ENCODE measurements at places on chromosomes 12 and 14. TPM values are rescaled to one million over a fixed set of nuclear protein-coding genes. Genes with fewer than 3 reads are reported as not detected.

NANOG gene
- not detected for total RNA-seq

- H3K4me3 ChIP-seq, result peak overlapping the region; percentile 66
- no peak overlapping the region for H3K27ac ChIP-seq
- DNase-seq, result no peak
- no peaks in the 10 kb centered on the region for H3K4me1 ChIP-seq
- H3K36me3 ChIP-seq, result no peaks in the 10 kb centered on the region
These were observed 30.5 kb upstream of the MON2 start for GRCh38 chr12:62436164-62436503.

VPS33A gene
- 17.4 TPM for total RNA-seq

- DNase-seq, result no peak
- H3K4me3 ChIP-seq, result no peak overlapping the region
- no peaks in the 10 kb centered on the region for H3K27me3 ChIP-seq
- H3K4me1 ChIP-seq, result no peaks in the 10 kb centered on the region
- H3K36me3 ChIP-seq, result peaks cover 16% of the 10 kb centered on the region
- H3K27ac ChIP-seq, result no peak overlapping the region
These were observed 48.3 kb downstream of the SFSWAP start for GRCh38 chr12:131759176-131759575.

DNA sequence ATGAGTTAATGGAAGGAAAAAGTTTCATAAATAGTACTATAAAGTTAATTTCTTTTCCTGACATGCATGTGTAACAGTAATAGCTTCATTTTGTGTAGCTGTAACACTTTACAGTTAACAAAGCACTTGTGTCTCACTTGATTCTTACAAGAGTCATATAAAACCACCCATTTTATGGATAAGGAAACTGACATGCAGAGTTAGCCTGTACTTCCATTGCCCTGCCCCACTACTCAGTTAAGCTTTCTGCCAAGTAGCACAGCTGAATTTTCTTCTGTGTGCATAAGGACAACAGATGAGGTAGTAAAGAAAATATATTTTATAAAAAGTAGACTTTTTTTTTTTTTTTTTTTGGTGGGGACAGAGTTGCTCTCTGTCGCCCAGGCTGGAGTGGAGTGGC lies 32.2 kb downstream of the ANO6 start:
- no peaks in the 10 kb centered on the region for H3K36me3 ChIP-seq
- no peak for DNase-seq
- H3K4me1 ChIP-seq, result no peaks in the 10 kb centered on the region
- H3K27me3 ChIP-seq, result no peaks in the 10 kb centered on the region
- no peak overlapping the region for H3K27ac ChIP-seq

FSCB gene
- total RNA-seq, result 1.6 TPM

GRCh38 chr12:33654313-33654712 lies 214.7 kb upstream of the SYT10 start:
- H3K27me3 ChIP-seq, result no peaks in the 10 kb centered on the region
- H3K27ac ChIP-seq, result no peak overlapping the region
- no peaks in the 10 kb centered on the region for H3K36me3 ChIP-seq

DNA sequence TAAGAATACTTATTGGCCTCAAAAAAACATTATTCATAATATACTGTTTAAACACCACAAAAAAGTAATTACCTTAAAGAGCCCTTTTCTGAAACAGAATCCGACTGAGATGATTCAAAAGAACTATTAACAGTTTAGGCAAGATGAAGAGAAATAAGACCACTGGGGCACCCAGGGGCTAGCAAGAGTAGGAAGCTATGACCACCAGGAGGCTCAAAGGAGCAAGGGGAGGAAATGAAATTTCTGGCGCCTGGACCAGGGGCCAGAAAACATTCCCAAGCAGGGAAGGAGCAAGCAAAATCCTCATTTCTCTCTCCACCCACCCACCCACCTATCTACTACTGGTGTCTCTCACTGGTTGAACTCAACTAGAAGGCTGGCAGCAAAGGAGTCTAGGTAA lies 6.3 kb upstream of the DCAF4 start:
- no peaks in the 10 kb centered on the region for H3K27me3 ChIP-seq
- no peak overlapping the region for H3K27ac ChIP-seq
- no peak for DNase-seq
- H3K4me3 ChIP-seq, result no peak overlapping the region

DNA sequence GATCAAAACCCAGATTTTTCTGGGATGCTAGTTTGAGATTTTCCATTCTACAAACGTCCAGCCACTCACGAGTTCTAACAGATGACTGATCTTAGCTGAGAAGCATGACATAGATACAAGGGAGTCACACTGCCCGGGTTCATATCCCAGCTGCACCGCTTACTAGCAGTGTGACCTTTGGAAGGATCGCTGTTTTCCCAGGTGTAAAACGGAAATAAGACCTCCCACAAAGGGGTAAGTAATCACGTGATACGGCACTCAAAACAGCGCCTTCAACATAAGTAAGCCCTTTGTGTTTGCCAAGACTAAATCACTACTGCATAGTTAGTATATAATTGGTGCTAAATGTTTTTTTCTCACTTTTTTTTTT lies 624 bp upstream of the PWP1 start:
- H3K27me3 ChIP-seq, result no peaks in the 10 kb centered on the region
- peak overlapping the region; percentile 92 for H3K4me3 ChIP-seq
- H3K4me1 ChIP-seq, result no peaks in the 10 kb centered on the region
- no peak for DNase-seq
- H3K36me3 ChIP-seq, result no peaks in the 10 kb centered on the region

DNA sequence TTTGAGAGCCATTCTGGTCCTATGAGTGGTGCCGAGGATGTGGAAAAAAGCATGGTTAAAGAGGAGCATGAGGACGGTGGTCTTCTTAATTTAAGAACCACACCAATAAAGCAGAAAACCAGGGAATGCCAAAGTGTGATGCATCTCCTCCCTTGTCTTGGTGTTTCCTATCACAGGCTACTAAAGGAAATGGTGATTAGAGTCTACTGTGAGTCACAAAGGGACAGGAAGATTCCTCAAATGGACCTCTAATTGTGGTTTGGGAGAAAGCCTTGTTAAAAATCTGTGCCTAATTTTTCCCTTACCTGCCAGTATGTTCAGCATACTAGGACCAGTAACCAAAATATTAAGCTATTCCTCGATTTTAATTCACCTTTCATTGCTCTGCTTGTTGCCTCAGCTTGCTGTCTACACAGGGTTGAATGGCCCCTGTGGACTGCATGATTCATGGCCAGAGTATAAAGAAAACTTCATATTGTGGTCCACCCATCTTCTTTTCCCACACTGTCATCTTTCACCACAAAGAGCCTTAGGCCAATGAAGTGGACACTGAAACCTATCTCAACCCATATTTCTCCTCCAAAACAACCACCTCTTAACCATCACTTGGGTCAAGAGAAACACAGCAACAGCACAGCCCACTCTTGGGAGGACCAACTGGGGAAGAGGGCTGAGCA lies 38.8 kb downstream of the DIO2 start:
- H3K36me3 ChIP-seq, result no peaks in the 10 kb centered on the region
- H3K27ac ChIP-seq, result no peak overlapping the region
- H3K4me1 ChIP-seq, result no peaks in the 10 kb centered on the region
- no peaks in the 10 kb centered on the region for H3K27me3 ChIP-seq
- no peak for DNase-seq

TMTC3 gene
- 14.7 TPM for total RNA-seq

COCH gene
- total RNA-seq, result 0.66 TPM

GRCh38 chr14:105894978-105895881 lies 368.8 kb downstream of the TMEM121 start:
- H3K27ac ChIP-seq, result no peak overlapping the region
- H3K27me3 ChIP-seq, result no peaks in the 10 kb centered on the region
- no peak overlapping the region for H3K4me3 ChIP-seq
- no peaks in the 10 kb centered on the region for H3K36me3 ChIP-seq

- no peaks in the 10 kb centered on the region for H3K27me3 ChIP-seq
- no peaks in the 10 kb centered on the region for H3K4me1 ChIP-seq
- H3K36me3 ChIP-seq, result no peaks in the 10 kb centered on the region
- H3K27ac ChIP-seq, result no peak overlapping the region
These were observed 1051.0 kb upstream of the FOXG1 start for GRCh38 chr14:27715561-27715960.

- H3K4me3 ChIP-seq, result no peak overlapping the region
- H3K27me3 ChIP-seq, result no peaks in the 10 kb centered on the region
- H3K4me1 ChIP-seq, result peaks cover 3% of the 10 kb centered on the region
- H3K27ac ChIP-seq, result no peak overlapping the region
- DNase-seq, result no peak
These were observed 3.8 kb upstream of the SIVA1 start for GRCh38 chr14:104749111-104749649.

KRT76 gene
- total RNA-seq, result not detected

GRCh38 chr12:3827301-3828000 lies 45.7 kb downstream of the PARP11 start:
- no peaks in the 10 kb centered on the region for H3K4me1 ChIP-seq
- no peak for DNase-seq
- no peak overlapping the region for H3K27ac ChIP-seq
- no peaks in the 10 kb centered on the region for H3K36me3 ChIP-seq
- H3K4me3 ChIP-seq, result no peak overlapping the region

GRCh38 chr12:50234347-50234746 lies 49.0 kb downstream of the LIMA1 start:
- DNase-seq, result no peak
- H3K4me1 ChIP-seq, result no peaks in the 10 kb centered on the region
- no peaks in the 10 kb centered on the region for H3K27me3 ChIP-seq
- H3K4me3 ChIP-seq, result no peak overlapping the region
- no peaks in the 10 kb centered on the region for H3K36me3 ChIP-seq

DNA sequence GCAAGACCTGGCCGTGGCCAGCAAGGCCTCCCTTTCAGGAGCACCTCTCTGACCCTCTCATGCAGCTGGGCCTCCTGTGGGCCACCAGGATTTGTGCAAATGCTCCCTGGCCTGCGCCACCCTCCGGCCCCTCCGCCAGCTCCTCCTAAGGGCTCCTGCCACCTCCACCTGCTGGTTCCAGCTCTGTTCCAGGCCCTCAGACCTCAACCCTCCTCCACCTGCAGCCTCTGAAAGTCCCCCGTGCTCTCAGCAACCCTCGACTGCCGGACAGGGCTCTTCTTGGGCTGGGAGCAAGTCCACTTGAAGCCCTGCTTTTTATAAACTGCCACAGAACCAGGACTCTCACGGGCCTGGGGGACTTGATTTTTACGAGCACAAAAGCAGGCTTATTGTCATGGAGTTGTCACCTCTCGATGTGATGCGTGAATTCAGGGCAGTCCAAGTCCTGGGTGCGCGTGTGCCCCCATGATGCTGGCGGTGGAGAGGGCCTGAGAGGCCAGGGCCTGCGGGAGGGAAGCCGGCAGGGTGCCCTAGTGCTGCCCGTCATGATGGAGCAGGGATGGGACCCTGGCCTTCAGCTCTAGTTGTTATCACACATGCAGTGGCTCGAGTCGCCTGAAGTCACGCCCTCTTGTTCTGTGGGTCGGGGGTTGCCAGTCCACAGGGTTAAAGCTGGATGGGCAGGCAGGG lies 9.1 kb downstream of the TEDC1 start:
- H3K27me3 ChIP-seq, result no peaks in the 10 kb centered on the region
- peak overlapping the region; percentile 45 for H3K27ac ChIP-seq
- no peak for DNase-seq
- no peak overlapping the region for H3K4me3 ChIP-seq
- H3K4me1 ChIP-seq, result peaks cover 13% of the 10 kb centered on the region
- H3K36me3 ChIP-seq, result no peaks in the 10 kb centered on the region

DNA sequence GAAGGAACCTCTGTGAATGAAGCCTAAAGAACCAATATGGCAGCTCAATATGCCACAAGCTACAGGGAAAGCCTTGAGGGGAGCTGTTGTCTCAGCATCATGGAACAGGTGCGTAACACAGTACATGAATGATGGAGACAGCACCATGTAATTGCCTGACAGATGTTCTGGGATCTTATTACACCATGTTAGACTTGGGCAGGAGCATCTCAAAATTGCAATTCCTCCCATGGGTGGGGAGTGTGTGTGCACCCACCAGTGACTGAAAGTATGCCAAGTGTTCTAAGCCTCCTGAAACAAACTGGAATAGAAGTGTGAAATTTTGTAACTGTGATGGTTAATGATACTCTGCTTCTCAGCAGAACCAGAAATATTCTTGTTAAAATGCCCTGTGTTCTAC lies 151.0 kb upstream of the SRRM4 start:
- DNase-seq, result no peak
- H3K4me1 ChIP-seq, result no peaks in the 10 kb centered on the region
- H3K27me3 ChIP-seq, result no peaks in the 10 kb centered on the region
- no peaks in the 10 kb centered on the region for H3K36me3 ChIP-seq
- no peak overlapping the region for H3K4me3 ChIP-seq

- peak; percentile 61 for DNase-seq
- no peaks in the 10 kb centered on the region for H3K27me3 ChIP-seq
- H3K4me3 ChIP-seq, result peak overlapping the region; percentile 91
- peak overlapping the region; percentile 99 for H3K27ac ChIP-seq
- H3K4me1 ChIP-seq, result no peaks in the 10 kb centered on the region
These were observed 512 bp downstream of the POU6F1 start for GRCh38 chr12:51217133-51217967.

PTPN21 gene
- 18.1 TPM for total RNA-seq

DNA sequence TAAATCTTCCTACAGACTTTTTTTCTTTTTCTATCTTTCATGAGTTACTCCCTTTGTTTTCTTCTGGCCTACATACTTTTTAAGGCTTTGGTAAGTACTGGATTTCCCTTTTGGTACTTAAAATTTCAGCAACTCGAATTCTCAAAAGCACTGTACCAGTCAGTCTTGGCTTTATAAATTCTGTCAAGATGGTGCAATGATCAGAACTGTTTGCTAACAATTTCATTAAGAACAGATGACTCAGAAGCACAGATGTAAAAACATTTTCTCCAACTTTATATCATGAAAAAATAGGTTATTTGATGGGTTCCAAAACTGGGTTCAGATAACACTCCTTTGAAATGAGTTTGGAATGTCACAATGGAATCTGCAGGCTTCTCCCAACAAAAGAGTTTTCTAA lies 1961.8 kb upstream of the FLRT2 start:
- DNase-seq, result no peak
- no peaks in the 10 kb centered on the region for H3K4me1 ChIP-seq
- no peak overlapping the region for H3K27ac ChIP-seq
- no peaks in the 10 kb centered on the region for H3K36me3 ChIP-seq
- H3K27me3 ChIP-seq, result no peaks in the 10 kb centered on the region

RNASE4 gene
- total RNA-seq, result 177 TPM

DNA sequence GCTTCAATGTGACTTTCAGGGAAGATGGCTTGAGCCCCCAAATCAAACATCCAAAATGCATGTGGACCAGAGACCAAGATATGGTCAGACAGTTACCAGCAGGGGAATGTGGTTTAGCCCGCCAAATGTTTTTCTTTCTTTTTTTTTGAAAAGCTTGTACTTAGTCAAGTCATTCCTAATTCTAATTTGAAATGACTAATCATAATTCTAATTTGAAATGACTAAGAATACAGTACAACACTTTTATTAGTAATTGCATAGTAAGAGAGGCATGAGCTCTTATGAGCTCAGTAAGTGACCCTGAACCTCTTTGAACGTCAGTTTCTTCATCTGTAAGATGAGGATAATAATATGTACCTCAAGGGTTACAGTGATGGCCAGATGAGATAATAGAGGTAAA lies 72.4 kb downstream of the HECTD4 start:
- no peak for DNase-seq
- no peaks in the 10 kb centered on the region for H3K36me3 ChIP-seq
- H3K27ac ChIP-seq, result no peak overlapping the region
- H3K27me3 ChIP-seq, result no peaks in the 10 kb centered on the region
- H3K4me1 ChIP-seq, result no peaks in the 10 kb centered on the region
- H3K4me3 ChIP-seq, result no peak overlapping the region

Measured in breast epithelium (tissue), 4 donors.